Spinal cord (tissue), 10 donors: ENCODE measurements at places on chromosomes 13 and 19. TPM values are rescaled to one million over a fixed set of nuclear protein-coding genes. Genes with fewer than 3 reads are reported as not detected.

MBNL2 gene
- 101 TPM for total RNA-seq

ZNF30 gene
- 7.5 TPM for total RNA-seq

DNA sequence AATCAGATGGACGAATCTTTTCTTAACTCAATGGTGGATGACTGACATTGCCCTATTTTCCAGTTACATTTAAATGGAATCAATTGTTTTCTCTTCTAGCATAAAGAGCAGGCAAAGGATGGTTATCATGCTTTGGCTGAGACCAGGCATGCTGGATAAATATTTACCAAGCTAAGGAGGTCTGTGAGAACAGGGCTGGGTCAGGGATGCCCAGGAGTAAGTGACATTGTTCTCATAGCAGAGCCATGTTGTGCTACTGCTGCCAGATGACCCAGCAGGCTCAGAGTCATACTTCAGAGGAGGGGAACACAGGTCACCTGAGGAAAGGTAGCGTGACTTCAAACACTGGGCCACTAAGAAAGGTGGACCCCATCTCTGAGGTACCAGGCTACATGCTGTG lies 116.0 kb upstream of the RNF113B start:
- DNase-seq: no peak

DNA sequence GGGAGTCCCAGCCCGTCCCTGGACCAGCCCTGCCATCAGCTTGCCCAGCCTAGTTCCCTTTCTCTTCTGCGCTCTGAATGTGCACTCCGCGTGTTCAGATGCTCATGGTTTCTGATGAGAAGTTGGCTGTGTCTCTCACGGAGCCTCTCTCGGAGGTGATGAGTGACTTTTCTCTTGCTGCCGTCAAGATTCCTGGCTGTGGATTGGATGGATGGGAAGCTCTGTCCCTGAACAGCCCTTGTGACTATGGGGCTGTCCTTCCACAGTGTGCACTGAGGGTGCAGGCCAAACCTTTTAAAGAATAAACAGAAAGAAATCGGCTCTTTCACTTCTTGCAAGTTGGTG lies 24.4 kb downstream of the WTIP start:
- DNase-seq: no peak

GRCh38 chr19:54138489-54139256 lies 1.1 kb downstream of the CNOT3 start:
- no peak for DNase-seq
